AG08396 (cell line): ENCODE measurements at places on chromosomes 4 and X.
A peak's percentile ranks its signal among the peaks of the same experiment; 100 is the strongest.

- DNase-seq: no peak
These were observed 61.3 kb upstream of the PRRG1 start for GRCh38 chrX:37287741-37288444.

DNA sequence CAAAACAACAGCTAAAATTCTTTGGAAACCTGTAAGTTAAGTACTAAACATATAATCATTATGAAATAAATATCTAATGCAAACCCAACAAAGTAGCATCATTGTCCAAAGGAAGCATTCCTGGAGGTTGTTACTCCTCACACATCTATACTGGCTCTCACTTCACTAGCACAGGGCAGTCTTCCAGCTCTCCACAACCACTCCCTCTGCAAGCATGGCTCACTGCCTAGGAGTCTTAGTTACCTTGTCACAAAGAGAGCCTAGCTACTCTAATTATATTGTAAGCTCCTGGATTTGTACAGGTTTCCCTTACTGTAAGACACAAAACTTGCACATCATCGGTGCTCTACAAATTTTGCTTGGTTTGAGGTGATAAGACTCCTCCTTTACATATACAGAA is 76.1 kb downstream of the AMMECR1 start:
- DNase-seq: peak; percentile 7

- no peak for DNase-seq
These were observed 46.9 kb upstream of the MAP9 start for GRCh38 chr4:155423671-155424070.

DNA sequence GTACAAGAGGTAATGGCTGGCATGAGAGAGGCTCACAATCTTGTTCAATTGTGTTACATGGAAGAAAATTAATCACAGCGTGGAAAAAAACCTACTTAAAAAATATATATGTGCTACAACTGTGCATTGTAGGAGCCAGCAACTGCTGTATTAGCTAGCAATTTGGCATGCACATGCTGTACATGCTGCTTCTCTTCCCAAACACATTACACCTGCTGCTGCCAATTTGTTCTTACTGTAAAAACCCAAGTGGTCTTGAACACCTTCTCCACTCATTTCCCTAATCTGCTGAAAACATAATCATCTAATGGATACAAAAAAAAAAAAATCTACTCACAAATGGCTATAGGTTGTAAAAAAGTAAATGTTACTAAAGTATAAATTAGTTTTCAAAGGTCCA is 264.2 kb downstream of the INPP4B start:
- DNase-seq: no peak

GRCh38 chr4:154078504-154079350 is 289.8 kb upstream of the SFRP2 start:
- no peak for DNase-seq

DNA sequence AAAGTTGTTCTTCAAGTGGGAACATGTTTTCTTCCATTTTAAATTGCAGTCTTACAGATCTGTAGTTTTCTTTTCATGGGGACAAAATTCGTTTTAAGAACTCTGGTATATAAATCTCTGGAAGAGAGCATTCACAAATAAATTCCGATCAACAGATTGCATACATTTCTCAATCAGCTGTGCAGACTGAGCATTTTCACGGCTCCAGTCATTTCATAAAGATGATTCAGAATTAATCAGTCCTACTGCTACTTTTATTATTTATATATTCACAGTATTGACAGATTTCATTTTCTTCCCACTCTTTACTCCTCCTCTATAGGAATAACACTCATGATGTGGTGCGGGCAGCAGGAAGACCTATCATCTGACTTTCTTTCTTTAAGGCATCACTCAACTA is 534.9 kb upstream of the FTHL17 start:
- no peak for DNase-seq

DNA sequence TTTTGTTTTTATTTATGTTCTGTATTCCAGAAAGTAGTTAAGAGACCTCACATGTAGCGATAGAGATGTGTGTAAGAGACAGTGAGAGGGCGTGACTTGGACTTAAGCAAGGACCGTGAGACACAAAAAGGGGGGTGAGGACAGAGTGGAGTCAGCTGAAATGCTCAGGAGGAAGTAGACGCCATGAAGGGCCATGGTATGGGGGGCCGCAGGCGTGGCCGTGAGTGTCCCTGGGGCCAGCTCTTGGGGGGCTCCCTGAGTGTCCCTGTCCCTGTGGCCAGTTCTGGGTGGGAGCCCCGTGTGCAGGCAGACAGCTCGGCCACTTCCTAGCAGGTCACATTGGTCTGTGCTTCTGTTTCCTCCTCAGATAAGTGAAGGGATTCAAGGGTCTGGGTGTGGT is 23.0 kb upstream of the MSANTD1 start:
- no peak for DNase-seq

DNA sequence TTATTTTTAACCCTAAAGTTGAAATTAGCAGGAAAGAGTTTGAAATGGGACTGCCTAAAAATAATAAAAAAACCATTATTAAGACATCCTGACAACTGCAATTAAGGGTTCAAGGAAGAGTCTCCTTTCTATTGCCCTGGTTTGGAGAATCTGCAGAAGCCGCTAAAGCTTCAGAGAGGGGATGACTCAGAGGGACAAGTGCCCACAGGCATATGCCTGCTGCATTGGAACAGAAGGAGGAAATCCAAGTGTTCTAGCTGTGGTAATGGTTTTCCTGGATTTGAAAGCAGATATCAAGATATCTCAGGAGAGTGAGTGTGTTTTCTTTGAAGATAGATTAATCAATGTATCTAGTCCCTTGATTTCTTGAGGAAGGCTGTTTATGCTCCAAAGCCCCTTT is 235.1 kb upstream of the TAPT1 start:
- no peak for DNase-seq

GRCh38 chrX:134520860-134521390 is 61.0 kb downstream of the HPRT1 start:
- peak; percentile 57 for DNase-seq

GRCh38 chr4:8340781-8341241 is 71.3 kb downstream of the HTRA3 start:
- DNase-seq: no peak

- no peak for DNase-seq
These were observed 9.7 kb upstream of the IQCM start for GRCh38 chr4:149825336-149825735.

GRCh38 chr4:119207051-119207450 is 5.5 kb upstream of the USP53 start:
- no peak for DNase-seq

DNA sequence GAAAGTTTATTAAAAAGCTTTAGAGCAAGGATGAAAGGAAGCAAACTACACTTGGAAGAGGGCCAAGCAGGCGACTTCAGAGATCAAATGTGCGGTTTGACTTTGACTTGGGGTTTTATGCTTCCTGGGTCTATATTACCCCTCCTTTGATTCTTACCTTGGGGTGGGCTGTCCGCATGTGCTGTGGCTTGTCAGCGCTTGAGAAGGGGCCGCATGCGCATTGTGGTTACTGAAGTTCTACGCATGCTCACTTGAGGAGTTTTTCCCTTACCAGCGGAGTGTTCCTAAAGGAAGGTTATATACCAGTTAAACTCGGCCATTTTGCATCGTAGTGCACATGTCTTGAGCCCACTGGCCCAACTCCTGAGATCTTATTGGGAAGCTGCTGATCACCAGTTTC is 9.9 kb downstream of the ZNF157 start:
- no peak for DNase-seq

GRCh38 chr4:10441512-10441911 is 15.7 kb downstream of the ZNF518B start:
- no peak for DNase-seq

GRCh38 chrX:85851418-85851817 is 195.9 kb downstream of the CHM start:
- DNase-seq: no peak

GRCh38 chr4:105569057-105569865 is 16.8 kb downstream of the ARHGEF38 start:
- no peak for DNase-seq

DNA sequence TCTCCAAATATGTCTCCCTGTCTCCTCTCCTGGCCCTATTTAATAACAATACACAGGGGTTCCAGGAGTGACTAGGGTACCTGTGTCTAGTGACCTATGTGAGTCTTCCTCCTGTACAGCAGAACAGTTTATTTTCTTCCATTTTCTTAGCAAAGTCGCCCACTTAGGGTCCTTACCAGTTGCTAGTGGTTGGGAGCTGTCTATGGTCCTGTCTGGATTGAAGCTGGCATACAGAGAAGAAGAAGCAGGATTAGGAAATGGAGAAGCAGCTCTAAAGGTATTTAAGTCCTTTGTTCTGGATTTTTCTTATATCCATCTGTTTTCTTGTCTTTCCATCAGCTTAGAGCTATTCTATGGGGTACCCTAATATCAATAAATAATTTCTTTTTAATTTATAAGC is 587.1 kb upstream of the CPEB2 start:
- no peak for DNase-seq

DNA sequence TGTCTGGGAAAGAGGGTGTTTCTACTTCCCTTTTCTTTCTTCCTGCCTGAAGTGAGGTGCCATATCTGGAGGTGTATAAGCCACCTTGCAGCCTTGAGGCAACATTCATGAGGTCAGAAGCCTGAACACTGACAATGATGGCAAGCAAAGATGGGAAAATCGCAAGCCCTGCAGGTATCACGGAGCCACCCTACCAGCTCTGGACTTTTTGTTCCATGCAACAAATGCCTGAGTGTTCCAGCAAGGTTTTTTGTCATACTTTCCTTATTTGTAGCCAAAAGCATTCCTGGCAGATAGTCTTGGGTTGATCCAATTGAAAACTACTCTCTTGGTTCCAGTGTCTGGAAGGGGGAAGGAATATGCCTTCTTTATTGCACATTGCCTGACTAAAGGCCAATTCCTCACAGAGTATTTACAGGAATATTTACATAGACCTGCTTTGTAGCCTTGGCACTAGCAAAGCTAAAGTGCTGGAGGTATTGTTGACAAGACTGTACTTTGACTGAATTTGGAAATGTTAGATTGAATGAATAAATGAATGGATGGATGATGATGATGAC is 14.4 kb upstream of the SOD3 start:
- DNase-seq: no peak

DNA sequence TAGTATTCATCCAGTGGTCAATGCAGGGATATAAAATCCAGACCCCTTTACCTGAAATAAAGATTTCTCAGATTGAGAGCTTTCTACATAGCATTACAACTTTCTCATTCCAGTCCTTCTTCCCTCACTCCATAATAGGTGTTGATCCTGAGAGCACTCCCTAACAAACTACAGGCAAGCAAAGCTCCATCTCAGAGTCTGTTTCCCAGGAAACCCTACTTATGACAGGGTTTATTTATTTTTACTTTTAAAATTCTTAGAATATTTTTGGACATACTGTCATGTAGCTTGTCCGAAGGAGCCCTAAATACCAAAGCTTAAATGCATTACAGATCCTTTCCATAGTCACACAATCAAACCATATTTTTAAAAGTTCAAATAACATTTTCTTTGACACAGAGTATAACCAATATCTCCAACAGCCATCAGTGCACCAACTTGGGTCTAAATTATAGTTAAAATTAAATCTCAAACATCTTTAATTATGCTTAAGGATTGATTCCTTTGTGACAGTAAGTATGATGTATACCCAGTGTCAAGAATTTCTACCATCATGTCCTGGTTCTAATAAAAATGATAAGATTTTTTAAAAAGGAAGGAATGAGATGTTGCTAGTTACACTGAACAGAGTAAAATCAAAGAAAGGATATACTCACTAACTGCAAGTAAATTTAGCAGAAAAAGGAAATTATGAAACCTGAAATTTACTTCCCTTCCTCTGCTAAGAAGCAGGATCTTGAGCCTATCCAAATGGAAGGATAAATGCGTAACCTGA is 580.4 kb upstream of the ADGRL3 start:
- DNase-seq: peak; percentile 13

GRCh38 chr4:158811216-158811540 is 42.4 kb downstream of the FNIP2 start:
- DNase-seq: no peak

GRCh38 chr4:52640808-52641565 is 18.1 kb downstream of the USP46 start:
- peak; percentile 27 for DNase-seq

- no peak for DNase-seq
These were observed 990.2 kb downstream of the STPG2 start for GRCh38 chr4:97153042-97153441.

DNA sequence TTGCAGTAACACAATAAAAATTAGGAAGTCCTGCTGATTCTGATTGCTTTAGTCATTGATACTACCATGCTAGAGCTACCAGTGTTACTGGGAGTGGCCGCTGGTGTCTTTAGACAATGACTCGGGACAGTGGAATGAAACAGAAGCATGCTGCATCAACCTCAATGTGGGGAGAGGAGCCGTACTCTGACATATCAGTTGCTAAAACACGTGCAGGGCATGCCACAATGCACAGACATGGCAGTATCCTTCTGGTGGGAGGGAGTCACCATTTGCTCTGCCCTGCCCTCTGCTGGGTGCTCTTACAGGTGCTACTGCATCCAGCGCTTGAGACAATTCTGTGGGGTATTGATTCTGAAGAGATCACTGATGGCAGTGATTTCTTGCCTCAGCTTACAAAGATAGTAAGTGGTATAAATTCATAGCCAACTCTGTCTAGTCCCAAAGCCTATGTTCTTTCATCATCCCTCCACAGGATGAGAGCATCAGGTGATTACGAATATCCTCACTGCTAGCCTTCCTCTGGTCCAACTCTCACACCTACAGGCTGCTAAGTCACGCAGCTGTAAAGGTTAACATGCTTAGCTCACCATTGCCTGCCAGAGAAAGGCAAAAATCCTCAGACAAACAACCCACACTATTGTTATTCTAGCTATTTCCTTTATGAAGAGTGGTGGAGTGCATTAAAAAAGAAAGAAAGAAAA is 43.7 kb downstream of the NSG1 start:
- DNase-seq: peak; percentile 90

GRCh38 chrX:116170511-116170910 is at the start of gene AGTR2:
TSS of gene AGTR2 (plus strand) at chrX:116170744. CDS start at chrX:116172281, 1,537 bp downstream.
- no peak for DNase-seq

DNA sequence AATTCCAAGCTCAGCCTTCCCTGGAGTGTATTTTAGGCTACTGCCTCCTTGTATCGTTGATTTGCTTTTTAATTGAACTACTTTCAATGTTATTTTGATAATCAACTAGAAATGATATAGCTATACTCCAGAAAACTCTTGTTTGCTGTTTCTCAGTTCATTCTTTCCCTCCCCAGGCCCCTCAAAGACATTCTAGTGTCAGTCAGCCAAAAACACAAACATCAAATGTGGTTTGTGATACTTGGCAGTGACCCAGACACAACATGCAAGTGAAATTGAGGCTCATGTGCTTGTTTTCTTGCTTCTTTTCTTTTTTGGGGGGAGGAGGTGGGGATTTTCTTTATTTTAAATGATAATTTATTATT is 7.6 kb downstream of the FAT4 start:
- peak; percentile 31 for DNase-seq
